ENCODE measurements at places on chromosomes 4 and X. TPM values are rescaled to one million over a fixed set of nuclear protein-coding genes. Genes with fewer than 3 reads are reported as not detected.

DNA sequence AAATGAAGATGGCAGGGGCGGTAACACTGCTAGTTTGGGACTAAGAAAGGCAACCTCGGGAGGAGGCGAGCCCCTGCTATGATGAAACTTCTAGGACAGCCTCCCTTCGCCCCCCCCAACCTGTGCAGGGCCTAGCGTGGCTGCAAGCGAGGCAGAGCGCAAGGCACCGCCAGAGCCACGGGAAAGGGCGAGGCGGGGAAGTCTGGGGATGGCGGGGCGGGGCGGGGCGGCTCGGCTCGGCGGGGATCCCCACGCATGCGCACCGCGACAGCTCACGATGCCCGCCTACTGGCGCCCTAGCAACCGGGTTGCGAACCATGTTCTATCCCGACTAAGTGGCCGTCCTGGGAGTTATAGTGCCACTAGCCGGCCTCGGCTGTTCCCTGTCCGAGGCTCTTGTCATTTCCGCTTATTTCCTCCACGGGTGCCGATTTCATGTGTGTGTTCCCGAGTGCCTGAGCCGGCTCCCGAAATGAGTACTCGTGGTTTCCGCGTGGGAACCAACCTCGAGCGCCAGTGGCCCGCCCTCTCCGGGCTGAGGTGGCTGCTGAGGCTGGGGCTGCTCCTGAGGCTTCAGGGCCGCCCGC is 28.7 kb upstream of the RBMX start:
- peak; percentile 77 for DNase-seq
- H3K36me3 ChIP-seq: no peaks in the 10 kb centered on the region
- H3K4me1 ChIP-seq: peaks cover 12% of the 10 kb centered on the region
- H3K4me3 ChIP-seq: peak overlapping the region; percentile 41

The INTU gene
- 7.6 TPM for total RNA-seq

The TCP11X2 gene
- not detected for total RNA-seq

GRCh38 chr4:124025428-124025827 is 628.8 kb downstream of the SPRY1 start:
- no peaks in the 10 kb centered on the region for H3K36me3 ChIP-seq
- H3K4me3 ChIP-seq: no peak overlapping the region
- H3K27ac ChIP-seq: no peak overlapping the region
- no peaks in the 10 kb centered on the region for H3K27me3 ChIP-seq
- DNase-seq: no peak

The PHEX gene
- not detected for total RNA-seq

The NUDT11 gene
- 2.1 TPM for total RNA-seq

The ZCCHC18 gene
- not detected for total RNA-seq

GRCh38 chr4:158671915-158672806 is at the start of gene ETFDH:
TSS of gene ETFDH (plus strand) at chr4:158672296. CDS start at chr4:158672457, 161 bp downstream.
- peaks cover 19% of the 10 kb centered on the region for H3K4me1 ChIP-seq
- DNase-seq: peak; percentile 99
- no peaks in the 10 kb centered on the region for H3K36me3 ChIP-seq
- no peaks in the 10 kb centered on the region for H3K27me3 ChIP-seq
- H3K4me3 ChIP-seq: peak within 1 kb of the TSS; percentile 97

GRCh38 chr4:110753466-110753865 is 130.6 kb upstream of the PITX2 start:
- no peak overlapping the region for H3K4me3 ChIP-seq
- H3K4me1 ChIP-seq: no peaks in the 10 kb centered on the region
- H3K27me3 ChIP-seq: no peaks in the 10 kb centered on the region
- no peak for DNase-seq
- H3K36me3 ChIP-seq: no peaks in the 10 kb centered on the region

DNA sequence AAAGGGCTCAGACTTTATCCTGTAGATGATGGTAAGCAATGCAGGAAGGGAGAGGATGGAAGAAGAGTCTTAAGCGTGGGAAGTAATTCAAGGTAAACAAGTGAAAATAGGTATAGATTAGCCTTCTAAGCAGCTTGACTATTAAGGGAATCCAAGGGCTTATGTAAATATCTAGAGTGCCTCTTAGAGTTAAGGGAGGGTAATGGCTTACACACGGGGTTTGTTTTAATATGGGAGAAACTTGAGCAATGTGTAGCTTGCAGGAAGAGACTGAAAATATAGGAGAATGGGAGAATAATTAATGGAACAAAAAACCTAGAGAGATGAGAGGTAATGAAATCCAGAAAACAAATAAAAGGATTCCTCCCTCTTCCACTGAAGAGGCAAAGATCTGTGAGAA is 12.8 kb upstream of the SAP30 start:
- no peak overlapping the region for H3K27ac ChIP-seq
- no peak for DNase-seq

GRCh38 chrX:132043977-132044376 is 20.9 kb downstream of the STK26 start:
- H3K4me1 ChIP-seq: no peaks in the 10 kb centered on the region
- no peak overlapping the region for H3K4me3 ChIP-seq
- H3K27ac ChIP-seq: no peak overlapping the region

- H3K4me3 ChIP-seq: no peak overlapping the region
- no peak overlapping the region for H3K27ac ChIP-seq
- DNase-seq: peak; percentile 54
Measured at GRCh38 chr4:177047070-177047850, 254.5 kb upstream of the VEGFC start.

The PAGE1 gene
- total RNA-seq: not detected

GRCh38 chr4:57320217-57320616 is 210.0 kb upstream of the IGFBP7 start:
- no peak overlapping the region for H3K4me3 ChIP-seq
- no peak overlapping the region for H3K27ac ChIP-seq
- H3K27me3 ChIP-seq: no peaks in the 10 kb centered on the region
- no peaks in the 10 kb centered on the region for H3K4me1 ChIP-seq
- H3K36me3 ChIP-seq: no peaks in the 10 kb centered on the region

DNA sequence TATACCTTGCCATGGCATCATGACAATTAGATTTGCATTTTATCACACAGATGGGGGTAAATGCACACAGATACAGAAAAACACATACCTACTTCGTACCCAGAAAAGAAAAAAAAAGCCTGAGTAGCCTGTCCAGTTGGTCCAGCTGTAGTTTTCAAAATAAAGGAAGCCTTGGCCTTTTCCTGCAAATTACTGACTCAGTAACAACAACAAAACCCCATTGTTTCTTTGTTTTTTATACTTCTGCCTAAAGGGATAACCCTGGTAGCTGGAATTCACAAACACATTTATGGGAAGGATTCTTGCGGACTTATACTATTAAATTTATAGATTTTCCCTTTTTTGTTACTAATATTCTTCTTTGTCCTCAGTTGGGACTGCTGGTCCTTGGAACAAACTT is 156.4 kb upstream of the PCDH10 start:
- no peaks in the 10 kb centered on the region for H3K27me3 ChIP-seq
- DNase-seq: no peak
- no peak overlapping the region for H3K4me3 ChIP-seq
- no peaks in the 10 kb centered on the region for H3K4me1 ChIP-seq
- no peaks in the 10 kb centered on the region for H3K36me3 ChIP-seq

The PDLIM3 gene
- 22.1 TPM for total RNA-seq

GRCh38 chrX:130155564-130155963 is 10.1 kb downstream of the AIFM1 start:
- H3K4me1 ChIP-seq: peaks cover 5% of the 10 kb centered on the region
- no peak overlapping the region for H3K27ac ChIP-seq
- DNase-seq: no peak
- H3K4me3 ChIP-seq: no peak overlapping the region
- no peaks in the 10 kb centered on the region for H3K36me3 ChIP-seq
- H3K27me3 ChIP-seq: no peaks in the 10 kb centered on the region

DNA sequence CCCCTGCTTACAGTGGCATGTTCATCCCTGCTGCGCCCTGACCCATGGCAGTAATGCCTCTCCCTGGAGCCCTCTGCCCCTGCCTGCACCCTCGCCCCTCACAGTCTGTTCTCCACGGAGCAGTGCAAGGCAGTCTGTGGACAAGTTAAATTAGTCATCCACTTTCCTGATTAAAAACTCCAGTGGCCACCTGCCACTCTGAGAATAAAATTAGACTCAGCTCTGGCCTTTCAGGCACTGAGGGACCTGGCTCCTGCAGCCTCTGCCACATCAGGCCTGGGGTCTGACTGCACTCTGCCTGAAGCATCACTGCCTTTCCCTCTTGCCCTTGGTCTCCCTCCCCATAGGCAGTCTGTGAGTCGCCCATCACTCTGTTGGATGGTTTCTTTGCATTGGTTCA is 53.6 kb downstream of the GRK4 start:
- H3K27ac ChIP-seq: no peak overlapping the region

- H3K4me3 ChIP-seq: no peak overlapping the region
- no peaks in the 10 kb centered on the region for H3K27me3 ChIP-seq
- no peaks in the 10 kb centered on the region for H3K4me1 ChIP-seq
- H3K36me3 ChIP-seq: peaks cover 5% of the 10 kb centered on the region
Measured at GRCh38 chr4:528296-528695, 29.3 kb downstream of the PIGG start.

DNA sequence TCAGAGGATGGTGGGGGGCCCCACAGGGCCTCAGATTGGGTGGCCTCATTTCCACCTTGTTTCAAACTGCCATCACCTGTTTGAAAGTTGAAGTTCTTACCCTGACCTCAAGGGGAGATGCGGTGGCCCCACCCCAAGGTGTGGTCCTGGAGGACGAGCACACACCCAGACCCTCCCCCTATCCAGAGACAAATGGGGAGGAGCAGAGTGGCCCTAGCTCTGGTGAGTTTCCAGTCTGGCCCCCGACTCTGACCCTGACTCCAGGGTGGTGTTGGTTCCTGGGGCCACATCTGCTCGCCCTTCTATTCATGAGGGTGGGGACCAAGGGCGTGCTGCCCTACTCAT is 36.3 kb upstream of the ADRA2C start:
- peaks cover 3% of the 10 kb centered on the region for H3K27me3 ChIP-seq
- no peak overlapping the region for H3K27ac ChIP-seq
- H3K4me1 ChIP-seq: peaks cover 4% of the 10 kb centered on the region
- DNase-seq: no peak
- no peaks in the 10 kb centered on the region for H3K36me3 ChIP-seq
- H3K4me3 ChIP-seq: no peak overlapping the region

DNA sequence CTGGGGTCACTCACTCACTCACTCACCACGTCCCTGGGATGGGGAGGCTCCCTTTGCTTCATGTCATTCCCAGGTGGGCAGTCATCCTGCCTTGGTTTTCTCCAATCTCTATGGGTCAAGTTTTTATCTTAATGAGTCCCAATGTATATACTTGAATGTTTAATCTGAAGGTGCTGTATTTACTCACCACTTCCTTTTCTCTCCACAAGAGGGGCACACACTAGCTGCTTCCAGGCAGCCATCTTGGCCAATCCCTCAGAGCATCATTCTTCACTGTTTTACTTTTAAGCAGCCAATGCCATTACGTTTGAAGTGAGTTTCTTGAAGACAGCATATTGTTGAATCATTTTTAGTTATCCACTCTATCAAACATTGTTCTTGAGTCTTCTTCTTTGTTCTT is 153.4 kb upstream of the ARSJ start:
- no peaks in the 10 kb centered on the region for H3K36me3 ChIP-seq
- H3K27ac ChIP-seq: no peak overlapping the region
- no peak overlapping the region for H3K4me3 ChIP-seq

The FRAS1 gene
- 22.6 TPM for total RNA-seq

The PNMA6A gene
- 2.1 TPM for total RNA-seq

DNA sequence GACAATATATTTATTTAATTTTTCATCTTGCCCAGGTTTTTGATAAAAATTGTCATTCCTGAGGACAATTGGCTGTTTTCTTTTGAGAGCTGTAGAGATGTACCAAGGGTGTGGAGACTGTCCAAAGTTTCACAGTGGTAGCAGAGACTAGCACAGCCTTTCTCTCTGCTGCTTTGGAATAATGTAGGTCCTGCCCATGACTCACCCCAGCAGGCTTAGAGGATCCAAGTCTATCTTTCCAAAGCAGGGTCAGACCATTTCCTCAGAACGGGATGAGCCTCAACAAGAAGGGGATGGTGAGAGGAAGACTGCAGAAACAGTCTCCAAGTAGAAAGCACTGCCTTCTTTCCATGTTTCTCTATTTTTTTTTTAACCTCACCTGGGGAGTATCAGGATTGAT is 131.5 kb upstream of the RPL34 start:
- no peak for DNase-seq
- no peaks in the 10 kb centered on the region for H3K27me3 ChIP-seq

DNA sequence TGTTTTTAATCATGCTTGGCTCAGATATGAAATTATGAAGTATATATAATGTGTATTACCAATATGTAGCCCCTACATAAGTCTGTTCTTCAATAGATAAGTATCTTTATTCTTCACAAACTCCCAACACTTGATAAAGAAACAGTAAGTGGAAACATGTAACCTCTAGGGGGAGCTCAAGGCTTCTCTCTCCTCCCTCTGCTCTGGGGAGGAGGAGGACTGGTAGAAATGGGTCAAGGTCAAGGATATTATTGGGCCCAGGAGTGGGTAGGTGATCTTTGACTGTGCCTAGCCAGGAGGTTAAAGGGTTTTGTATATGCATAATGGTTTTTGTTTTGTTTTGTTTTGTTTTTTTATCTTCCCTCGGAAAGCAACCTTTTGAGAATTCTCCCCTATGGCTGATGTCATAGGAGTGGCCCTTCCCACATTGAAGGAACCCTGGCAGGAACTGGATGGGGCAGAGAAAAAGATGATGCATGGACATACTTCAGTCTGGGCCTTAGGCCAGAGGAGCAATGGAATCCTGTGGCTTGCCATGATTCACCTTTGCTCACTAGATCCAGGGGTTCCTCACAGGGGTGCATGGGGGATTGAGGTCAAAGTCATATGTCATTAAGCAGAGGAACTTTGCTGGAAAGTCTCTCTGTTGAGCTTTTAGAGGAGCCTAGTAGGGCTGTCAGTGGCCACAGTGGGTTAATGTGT is 460.3 kb downstream of the MID1IP1 start:
- no peak for DNase-seq
- H3K36me3 ChIP-seq: no peaks in the 10 kb centered on the region
- H3K27me3 ChIP-seq: no peaks in the 10 kb centered on the region
- H3K27ac ChIP-seq: no peak overlapping the region
- no peak overlapping the region for H3K4me3 ChIP-seq

DNA sequence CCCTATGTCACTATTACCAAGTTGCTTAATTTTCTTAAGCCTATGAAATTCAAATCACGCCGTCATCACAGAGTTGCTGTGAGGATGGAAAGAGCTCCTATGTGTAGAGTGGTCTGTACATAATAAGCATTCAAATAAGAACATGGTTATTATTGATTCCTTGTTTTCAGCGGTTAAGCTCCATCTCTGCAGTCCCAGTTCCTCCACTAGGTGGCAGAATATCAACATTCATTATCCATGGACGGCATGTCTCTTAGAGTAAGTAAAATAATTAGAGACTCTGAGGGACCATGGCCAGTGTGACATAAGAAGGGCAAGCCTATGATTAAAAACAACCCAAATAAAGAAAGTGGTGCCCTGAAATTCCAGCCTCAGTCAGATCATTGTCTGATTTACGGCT is 132.5 kb upstream of the NHS start:
- no peaks in the 10 kb centered on the region for H3K4me1 ChIP-seq
- no peaks in the 10 kb centered on the region for H3K27me3 ChIP-seq
- no peak overlapping the region for H3K27ac ChIP-seq
- H3K36me3 ChIP-seq: no peaks in the 10 kb centered on the region
- peak; percentile 46 for DNase-seq
- no peak overlapping the region for H3K4me3 ChIP-seq

The ATP2B3 gene
- not detected for total RNA-seq

- H3K27ac ChIP-seq: peak within 1 kb of the TSS; percentile 1
- H3K4me1 ChIP-seq: peaks cover 14% of the 10 kb centered on the region
- no peak for DNase-seq
- H3K36me3 ChIP-seq: no peaks in the 10 kb centered on the region
- H3K27me3 ChIP-seq: no peaks in the 10 kb centered on the region
- H3K4me3 ChIP-seq: no peak within 1 kb of the TSS
Measured at GRCh38 chr4:71338846-71339593, at the start of gene SLC4A4. TSS of gene SLC4A4 (plus strand) at chr4:71339020.
